Cortex of kidney (tissue), 1 donor: ENCODE measurements at places on chromosomes 4 and X.

DNA sequence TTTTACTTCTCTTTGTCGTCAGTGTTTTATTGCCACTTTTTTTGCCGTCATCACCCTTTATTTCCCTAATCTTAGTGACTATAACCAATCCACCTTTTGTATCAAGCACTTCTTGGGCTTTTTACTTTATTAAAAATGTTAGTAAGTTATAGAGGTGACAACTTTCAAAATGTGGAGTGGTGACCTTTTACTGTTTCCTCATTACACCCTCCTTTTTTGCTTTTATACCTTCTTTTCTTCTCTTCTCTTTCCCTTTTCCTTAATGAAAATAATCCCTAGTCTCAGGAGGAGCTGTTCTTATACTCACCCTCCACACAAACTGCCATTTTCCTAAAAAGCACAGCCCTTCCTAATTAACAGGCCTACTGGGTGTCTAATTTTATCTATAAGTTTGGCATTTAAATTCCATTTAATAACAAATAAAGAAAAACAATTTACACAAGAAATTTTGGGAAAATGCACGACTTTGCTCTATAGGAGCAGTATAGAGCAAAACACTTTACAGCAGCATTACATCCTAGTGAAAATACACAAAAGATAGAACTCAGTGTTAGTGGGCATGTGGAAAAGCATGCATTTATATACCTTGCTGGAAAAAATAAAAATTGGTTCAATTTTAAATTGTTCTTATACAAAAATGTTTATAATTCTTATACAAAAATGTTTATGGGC, 27.3 kb downstream of the BBS12 start:
- DNase-seq = no peak

GRCh38 chr4:146132445-146132844, 43.1 kb upstream of the LSM6 start:
- DNase-seq = no peak

GRCh38 chr4:163042306-163042705, 124.4 kb downstream of the NAF1 start:
- no peak for DNase-seq

- DNase-seq = no peak
Observed at GRCh38 chr4:98659106-98659592, 738 bp upstream of the TSPAN5 start.

- DNase-seq = no peak
Observed at GRCh38 chrX:132576939-132577338, 88.1 kb upstream of the MBNL3 start.

GRCh38 chrX:97234471-97235081, 350.9 kb downstream of the RPA4 start:
- DNase-seq = no peak

GRCh38 chr4:60201052-60201673, 999.0 kb upstream of the ADGRL3 start:
- DNase-seq = no peak

DNA sequence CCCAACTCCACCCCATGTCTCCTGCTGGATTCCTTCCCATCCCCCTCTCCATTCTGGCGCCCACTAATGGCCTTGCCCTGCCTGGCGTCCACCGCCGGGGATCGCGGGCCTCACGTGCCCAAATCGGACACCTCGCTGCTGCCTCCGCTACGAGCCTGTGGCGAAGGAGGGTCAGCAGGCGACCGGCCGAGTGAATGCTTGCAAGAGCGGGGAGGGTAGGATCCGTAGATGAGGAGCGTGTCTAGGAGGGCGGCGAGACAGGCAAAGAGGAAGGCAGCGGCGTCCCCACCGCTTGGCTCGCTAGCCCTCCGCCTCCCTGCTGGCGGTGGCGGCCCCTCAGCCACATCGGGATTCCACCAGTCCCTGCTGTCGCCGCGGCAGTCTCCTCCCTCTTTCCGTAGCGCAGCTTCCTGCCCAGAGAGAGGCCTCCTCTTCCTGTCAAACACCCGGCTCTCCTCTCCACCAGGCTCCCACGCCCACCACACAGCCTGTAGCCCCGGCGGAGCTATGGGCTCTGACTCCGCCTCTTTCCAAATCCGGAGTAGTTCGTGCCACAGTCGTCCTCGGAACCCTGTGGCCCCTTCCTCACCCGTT, at the start of gene SPIN2B:
Gene SPIN2B (minus strand): TSS at position 387 of the 594 bp plus-strand sequence.
- DNase-seq = no peak

- no peak for DNase-seq
Observed at GRCh38 chr4:75817901-75818300, 84.4 kb downstream of the PPEF2 start.

GRCh38 chr4:180150818-180151217, 2092.4 kb upstream of the TENM3 start:
- no peak for DNase-seq

- no peak for DNase-seq
Observed at GRCh38 chr4:40606239-40606767, 23.4 kb downstream of the RBM47 start.

- DNase-seq = no peak
Observed at GRCh38 chr4:3345384-3345783, 52.6 kb downstream of the RGS12 start.

GRCh38 chrX:72479324-72480274, 93.0 kb downstream of the HDAC8 start:
- DNase-seq = no peak

GRCh38 chr4:2091990-2092668, 33.0 kb downstream of the NAT8L start:
- no peak for DNase-seq

- no peak for DNase-seq
Observed at GRCh38 chrX:116499780-116500179, 37.0 kb upstream of the CT83 start.

GRCh38 chr4:122731676-122732075, 828 bp upstream of the BBS12 start:
- DNase-seq = no peak

GRCh38 chr4:155005395-155006090, 202.9 kb upstream of the NPY2R start:
- DNase-seq = no peak

DNA sequence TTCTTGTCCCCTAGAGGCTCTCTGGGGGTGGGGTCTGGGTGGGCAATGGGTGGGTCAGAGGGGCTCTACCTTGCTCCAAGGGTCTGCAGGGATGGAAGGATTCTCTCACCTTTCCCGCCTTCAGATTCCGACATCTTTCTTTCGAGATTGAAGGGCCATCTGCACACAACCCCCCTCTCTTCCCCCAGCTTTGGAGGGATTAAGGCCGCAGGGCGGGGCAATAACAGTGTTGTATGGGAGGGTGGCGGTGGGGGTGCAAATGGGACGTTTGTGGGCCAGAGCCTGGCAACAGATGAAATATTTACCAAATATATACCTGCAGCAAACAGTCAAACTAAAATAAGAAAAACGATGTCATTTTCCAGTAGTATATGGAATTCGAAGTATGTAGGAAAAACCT, at the start of gene CACNA1F:
Gene CACNA1F (minus strand): TSS at position 165 of the 400 bp plus-strand sequence. CDS start 31 bp downstream, at position 134.
- DNase-seq = no peak

DNA sequence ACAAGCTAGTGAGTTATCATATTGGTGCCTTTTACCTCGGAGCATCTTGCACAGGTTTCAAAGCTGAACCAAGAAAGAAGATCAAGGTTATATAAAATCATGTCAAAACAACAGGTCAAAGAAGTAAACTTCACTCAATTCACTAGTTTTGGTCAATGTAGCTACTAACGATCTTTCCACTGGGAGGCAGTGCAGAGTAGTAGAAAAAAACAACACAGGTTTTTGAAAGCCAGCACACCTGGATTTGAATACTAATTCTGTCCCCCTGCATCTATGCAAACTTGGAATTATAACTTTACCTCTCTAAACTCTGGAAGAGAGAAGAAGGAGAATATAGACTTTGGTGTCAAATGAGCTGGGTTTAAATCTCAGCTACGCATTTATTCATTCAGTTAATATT, 266.1 kb downstream of the GRIA3 start:
- no peak for DNase-seq

- no peak for DNase-seq
Observed at GRCh38 chr4:156958276-156959074, 13.1 kb downstream of the PDGFC start.

- DNase-seq = no peak
Observed at GRCh38 chr4:665381-665750, 8.7 kb downstream of the ATP5ME start.

- no peak for DNase-seq
Observed at GRCh38 chr4:101103381-101104142, 243.8 kb downstream of the PPP3CA start.

DNA sequence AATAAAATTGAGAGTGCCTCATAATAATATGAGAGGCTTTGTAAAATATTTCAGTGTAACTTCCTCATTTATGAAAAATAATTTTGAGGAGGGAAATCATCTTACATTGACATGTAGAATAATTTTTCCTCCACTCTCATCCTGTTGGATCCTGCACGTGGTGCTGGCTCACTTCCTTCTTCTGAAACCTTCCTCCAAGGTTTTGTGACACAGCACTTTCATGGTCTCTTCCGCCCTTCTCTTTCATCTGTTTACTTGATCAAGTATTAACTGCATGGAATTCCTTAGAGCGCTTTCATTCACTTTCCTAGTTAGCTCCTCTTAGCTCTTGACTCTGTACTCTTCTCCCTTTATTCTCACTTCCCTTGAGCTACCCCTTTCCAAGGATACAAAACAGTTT, 246.5 kb downstream of the RAPGEF2 start:
- DNase-seq = no peak

DNA sequence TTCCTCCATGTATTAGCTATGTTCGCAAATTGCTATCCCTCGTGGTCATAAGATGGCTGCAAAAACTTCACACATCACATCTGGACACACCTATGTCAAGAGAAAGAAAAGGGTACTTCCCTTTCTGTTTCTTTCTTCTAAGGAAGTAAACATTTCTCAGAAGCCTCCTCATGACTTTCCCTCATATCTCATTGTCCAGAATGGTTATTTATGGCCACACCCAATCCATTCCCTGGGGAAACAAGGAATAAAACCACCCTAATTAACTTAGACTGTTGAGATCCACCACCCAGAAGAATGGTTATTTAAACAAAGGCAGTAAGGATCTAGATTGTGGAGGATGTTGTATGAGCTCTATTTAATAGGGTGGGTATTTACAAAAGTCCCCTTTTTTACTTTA, 160.8 kb upstream of the LNX1 start:
- DNase-seq = no peak

- DNase-seq = no peak
Observed at GRCh38 chr4:29423836-29424721, 1296.1 kb upstream of the PCDH7 start.

DNA sequence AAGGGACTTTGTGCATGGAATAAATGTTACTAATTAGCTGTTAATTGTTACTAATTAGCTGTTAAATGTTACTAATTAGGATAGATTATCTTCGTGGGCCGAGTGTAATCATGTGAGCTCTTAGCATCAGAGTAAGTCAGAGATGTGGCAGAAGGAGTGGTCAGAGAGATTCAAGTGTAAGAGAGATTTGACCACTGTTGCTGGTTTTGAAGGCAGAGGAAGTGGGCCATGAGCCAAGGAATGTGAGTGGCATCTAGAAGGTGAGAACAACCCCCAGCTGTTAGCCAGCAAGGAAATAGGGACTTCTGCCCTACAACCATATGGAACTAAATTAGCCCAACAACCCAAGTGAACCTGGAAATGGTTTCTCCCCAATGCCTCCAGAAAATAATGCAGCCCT, 28.2 kb downstream of the ODAPH start:
- DNase-seq = no peak

GRCh38 chr4:112808001-112808400, 171.1 kb downstream of the LARP7 start:
- DNase-seq = no peak

- DNase-seq = no peak
Observed at GRCh38 chr4:86522349-86522748, 71.8 kb upstream of the PTPN13 start.

DNA sequence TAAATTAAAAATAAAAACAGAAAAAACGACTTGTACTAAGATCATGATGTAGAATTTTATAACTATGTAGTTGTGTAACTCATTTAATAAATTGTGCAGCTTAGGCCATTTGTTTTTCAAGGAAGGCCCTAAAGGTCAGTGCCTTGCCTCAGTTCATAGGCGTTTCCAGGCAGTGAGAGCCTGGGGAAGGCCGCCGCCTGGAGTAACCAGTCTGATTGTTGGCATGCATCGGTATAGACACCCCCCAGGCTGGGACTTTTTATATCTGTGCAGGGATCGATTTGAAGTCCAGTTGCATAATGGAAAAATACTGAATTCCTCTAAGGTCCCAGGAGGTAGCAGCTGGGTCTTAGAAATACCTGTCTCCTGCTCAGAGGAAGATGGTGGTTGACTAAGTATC, 77.2 kb downstream of the TMEM131L start:
- DNase-seq = no peak

- no peak for DNase-seq
Observed at GRCh38 chrX:102859550-102859871, 77.6 kb upstream of the RAB40AL start.

DNA sequence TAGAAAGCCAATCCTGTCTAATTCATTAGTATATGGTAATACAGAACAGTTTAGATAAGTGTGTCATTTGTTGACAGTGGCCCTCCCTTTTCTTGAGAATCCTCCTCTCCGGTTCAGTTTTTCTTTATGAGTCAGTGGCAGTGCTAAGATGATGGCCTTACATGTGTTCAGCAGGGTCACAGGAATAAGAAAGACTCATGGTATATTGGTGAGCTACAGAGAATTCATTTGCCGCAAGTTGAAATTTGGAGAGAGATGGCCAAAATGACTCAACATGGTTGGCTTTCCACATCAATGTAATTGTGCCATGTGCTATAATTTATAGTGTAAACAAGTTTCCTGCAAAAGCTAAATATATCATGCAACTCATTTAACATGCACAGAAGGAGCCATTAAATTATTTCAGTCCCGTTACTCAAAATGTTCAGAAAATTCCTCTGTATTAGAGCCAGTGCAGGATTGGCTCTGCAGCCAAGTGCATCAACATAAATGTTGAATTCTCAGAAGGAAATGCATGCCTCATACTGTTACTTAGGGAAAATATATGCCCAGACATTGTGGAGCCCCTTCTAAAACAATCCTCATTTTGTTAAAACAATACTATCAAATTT, 374.3 kb downstream of the AFF2 start:
- DNase-seq = no peak

- DNase-seq = no peak
Observed at GRCh38 chr4:93834249-93835066, 5.9 kb downstream of the ATOH1 start.

DNA sequence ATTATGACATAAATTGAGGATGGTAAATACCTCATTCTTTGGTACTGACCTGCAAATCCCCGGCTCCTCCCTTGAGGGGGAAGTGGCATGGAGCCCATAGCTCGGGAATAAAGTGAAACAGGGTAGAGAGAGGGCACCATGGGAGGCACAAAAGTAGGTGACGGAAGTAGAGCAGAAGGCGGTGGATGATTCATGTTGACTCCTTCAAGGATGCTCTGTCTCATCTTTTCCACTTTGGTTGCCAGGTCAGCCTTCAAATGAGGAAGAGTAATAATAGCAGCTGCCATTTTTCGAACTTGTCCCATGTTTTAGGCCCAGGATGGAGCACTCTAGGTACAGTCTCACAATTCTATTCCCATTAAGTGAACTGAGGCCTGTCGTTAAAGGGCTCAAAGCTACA, 41.4 kb upstream of the PHF8 start:
- DNase-seq = no peak

DNA sequence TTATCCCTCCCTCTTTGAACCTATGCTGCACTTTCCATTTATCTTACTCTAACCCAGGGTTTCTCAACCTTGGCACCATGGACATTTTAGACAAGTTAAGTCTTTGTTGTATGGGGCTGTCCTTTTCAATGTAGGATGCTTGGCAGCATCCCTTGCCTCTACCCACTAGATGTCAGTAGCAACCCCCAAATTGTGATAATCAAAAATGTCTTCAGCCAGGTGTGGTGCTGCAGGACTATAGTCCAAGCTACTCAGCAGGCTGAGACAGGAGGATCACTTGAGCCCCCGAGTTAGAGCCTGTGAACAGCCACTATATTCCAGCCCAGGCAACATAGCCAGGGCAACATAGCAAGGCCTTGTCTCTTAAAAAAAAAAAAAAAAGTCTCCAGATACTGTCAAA, 7.0 kb downstream of the LRCH2 start:
- DNase-seq = no peak
